ENCODE measurements at places on chromosomes 13 and 19. TPM values are rescaled to one million over a fixed set of nuclear protein-coding genes. Genes with fewer than 3 reads are reported as not detected.
A peak's percentile ranks its signal among the peaks of the same experiment; 100 is the strongest.

ODAD3 gene
- total RNA-seq = not detected

BCAM gene
- total RNA-seq = 32.2 TPM

ZNF440 gene
- 33.5 TPM for total RNA-seq

OCEL1 gene
- total RNA-seq = 24.9 TPM

PTPRH gene
- total RNA-seq = 259 TPM

CAPN12 gene
- total RNA-seq = 56.8 TPM

CYP4F3 gene
- 80.6 TPM for total RNA-seq

COL4A2 gene
- 110 TPM for total RNA-seq

PLK5 gene
- total RNA-seq = not detected

B3GNT8 gene
- total RNA-seq = 15.7 TPM

DNA sequence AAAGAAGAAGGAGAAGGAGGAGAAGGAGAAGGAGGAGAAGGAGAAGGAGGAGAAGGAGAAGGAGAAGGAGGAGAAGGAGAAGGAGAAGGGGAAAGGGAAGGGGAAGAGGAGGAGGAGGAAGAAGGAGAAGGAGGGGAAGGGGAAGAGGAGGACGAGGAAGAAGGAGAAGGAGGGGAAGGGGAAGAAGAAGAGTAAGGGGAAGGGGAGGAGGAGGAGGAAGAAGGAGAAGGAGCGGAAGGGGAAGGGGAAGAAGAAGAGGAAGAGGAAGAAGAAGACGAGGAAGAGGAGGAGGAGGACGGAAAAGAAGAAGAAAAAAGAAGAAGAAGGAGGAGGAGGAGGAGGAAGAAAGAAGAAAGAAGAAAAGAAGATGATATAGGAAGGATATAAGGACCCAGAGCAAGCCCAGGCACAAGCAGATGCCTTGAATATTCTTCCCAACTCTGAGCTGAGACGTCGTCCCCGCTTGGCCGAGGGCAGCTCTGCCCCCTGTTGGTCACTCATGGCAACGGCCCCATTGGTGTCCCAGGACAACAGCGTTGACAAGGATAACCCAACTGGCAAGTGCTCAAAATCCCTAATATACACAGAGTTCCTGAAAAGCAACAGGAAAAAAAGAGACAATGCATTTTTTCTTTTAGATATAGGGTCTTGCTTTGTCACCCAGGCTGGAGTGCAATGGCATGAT, 30.6 kb upstream of the IGSF23 start:
- DNase-seq = peak; percentile 63

DNA sequence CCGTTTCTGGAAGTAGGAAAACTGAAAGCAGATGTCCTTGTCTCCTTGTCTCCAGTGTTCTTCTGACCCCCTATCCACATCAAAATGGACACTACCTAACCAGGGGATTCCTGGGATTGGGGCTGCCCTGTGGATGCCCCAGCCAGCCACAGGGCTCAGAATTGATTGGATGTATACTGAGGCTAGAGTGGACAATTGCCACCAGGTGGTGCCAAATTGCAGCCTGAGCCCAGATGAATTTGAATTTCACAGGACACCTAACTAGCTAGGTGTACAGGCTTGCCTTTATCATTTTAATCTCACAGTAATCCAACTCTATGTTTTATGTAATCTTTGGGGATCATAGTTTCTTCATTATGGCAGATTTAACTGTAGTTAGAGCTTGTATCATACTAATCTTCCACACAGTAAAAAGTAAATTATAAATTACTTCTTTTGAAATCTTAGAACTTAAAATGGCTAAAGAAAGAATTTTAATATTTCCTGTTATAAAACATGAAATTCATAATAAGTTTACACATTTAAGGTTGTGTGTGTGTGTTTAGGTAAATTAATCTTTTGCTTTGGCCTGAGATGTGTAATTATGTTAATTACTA, 58.0 kb downstream of the PIBF1 start:
- DNase-seq = peak; percentile 74

GRCh38 chr13:68190818-68191217, 960.7 kb upstream of the PCDH9 start:
- no peak for DNase-seq

GRCh38 chr13:22432690-22433089, 748.1 kb upstream of the SGCG start:
- DNase-seq = no peak

- no peak for DNase-seq
Measured at GRCh38 chr19:7598180-7598579, 2.5 kb downstream of the CAMSAP3 start.

GRCh38 chr19:48043675-48044258, at the start of gene CABP5:
Gene CABP5 (minus strand): TSS chr19:48044079. CDS start chr19:48043922, 157 bp downstream.
- no peak for DNase-seq

DNA sequence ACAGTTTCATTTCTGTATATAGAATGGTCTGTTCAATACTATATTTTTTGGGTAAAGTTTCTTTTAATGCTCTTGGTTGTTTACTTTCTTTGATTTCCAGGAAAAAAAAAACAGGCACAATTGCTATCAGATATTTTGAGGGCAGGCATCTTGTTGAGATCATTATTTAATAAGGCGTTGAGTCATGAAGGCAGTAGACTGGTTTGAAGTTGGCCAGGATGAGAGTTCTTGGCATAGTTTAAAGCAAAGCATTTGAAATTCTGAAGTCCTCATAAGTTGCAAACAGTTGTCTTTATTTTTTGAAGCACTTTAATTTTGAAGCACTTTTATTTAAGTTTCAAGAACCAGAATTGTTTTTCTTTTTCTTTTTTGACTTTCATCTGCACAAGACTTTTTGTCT, 2.6 kb upstream of the ZNF175 start:
- no peak for DNase-seq

- no peak for DNase-seq
Measured at GRCh38 chr13:78193846-78194245, 275.2 kb upstream of the EDNRB start.

DNA sequence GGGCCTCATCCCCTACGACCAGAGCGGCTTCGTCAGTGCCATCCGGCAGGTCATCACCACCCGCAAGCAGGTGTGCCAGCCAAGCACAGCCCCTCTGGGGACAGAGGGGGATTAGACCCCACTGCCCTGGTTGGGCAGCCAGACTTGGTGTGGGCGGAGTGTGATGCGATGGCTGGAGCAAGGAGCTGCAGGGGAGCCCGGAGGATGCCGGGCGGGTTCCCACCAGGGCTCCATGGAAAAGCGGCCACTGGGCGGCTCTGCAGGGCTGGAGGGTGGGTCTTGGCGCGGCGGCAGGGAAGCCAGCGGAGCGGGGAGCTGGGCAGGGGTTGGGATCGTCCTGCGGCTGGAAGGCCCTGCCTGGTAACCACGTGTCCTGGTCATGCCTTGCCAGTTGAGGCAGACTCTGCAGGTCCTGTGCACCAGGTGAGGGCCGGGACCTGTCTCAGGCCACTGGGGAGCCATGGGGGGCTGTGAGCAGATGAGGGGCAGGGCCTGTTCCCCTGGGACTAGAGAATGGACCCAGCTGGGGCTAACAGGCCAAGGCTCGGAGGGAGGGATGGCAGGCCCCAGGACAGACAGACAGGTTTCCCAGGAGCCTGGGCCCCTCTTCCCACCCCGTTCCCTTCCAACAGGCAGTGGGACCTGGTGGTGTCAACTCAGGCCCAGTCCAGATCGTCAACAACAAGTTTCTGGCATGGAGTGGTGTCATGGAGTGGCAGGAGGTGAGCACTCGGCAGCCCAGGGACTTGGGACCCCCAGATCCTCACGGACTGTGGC, 6.3 kb downstream of the PTOV1 start:
- no peak for DNase-seq

- no peak for DNase-seq
Measured at GRCh38 chr13:110396476-110396875, 89.4 kb downstream of the COL4A2 start.

GRCh38 chr19:32363175-32363574, 17.8 kb downstream of the ZNF507 start:
- no peak for DNase-seq

GRCh38 chr13:106432636-106433035, 102.8 kb downstream of the EFNB2 start:
- no peak for DNase-seq

GRCh38 chr13:80196756-80197155, 144.2 kb downstream of the SPRY2 start:
- no peak for DNase-seq

- no peak for DNase-seq
Measured at GRCh38 chr13:111575719-111576118, 255.3 kb downstream of the TEX29 start.

GRCh38 chr13:113769881-113770280, 10.9 kb downstream of the TMEM255B start:
- DNase-seq = peak; percentile 16

DNA sequence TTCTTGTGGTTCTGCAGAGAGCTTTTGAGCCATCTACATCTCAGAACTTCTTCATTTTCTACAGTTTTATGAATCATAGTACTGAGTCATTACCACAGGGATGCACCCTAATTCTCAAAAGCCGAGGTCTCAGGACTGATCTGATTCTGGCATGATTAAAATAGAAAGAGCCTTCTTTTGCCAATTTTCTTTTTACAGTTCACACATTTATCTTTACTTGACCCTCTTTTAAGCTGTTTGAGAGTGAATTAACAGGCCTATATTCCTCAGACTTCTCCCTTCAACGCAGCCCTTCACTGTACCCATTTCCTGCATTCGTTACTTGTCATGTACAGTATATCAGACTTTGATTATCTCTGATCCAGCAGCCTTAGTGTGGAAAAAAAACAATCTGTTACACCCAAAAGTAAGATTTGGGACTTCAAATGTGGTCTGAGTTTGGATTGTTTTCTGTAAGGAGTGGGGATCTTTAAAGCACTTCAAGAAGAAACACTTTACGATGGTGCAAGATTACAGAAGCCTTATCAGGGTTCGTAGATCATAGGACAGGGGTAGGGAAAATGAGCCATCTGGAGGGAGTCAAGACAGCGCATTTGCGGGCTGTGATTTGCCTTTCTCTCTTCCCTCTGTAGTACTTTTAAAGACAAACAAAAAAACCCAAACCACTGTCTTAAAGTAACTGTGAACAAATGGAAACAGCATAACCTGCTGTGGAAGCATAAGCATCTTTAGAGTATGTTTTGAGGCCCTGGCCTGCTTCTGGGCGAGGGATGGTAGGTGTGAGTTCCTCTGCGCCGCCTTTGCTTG, 15.3 kb upstream of the GPR183 start:
- no peak for DNase-seq

GRCh38 chr19:45322311-45322710, 364 bp downstream of the CKM start:
- DNase-seq = no peak

- DNase-seq = no peak
Measured at GRCh38 chr13:25131881-25132420, 36.0 kb downstream of the PABPC3 start.

- no peak for DNase-seq
Measured at GRCh38 chr13:110206185-110206584, 100.8 kb downstream of the COL4A1 start.

DNA sequence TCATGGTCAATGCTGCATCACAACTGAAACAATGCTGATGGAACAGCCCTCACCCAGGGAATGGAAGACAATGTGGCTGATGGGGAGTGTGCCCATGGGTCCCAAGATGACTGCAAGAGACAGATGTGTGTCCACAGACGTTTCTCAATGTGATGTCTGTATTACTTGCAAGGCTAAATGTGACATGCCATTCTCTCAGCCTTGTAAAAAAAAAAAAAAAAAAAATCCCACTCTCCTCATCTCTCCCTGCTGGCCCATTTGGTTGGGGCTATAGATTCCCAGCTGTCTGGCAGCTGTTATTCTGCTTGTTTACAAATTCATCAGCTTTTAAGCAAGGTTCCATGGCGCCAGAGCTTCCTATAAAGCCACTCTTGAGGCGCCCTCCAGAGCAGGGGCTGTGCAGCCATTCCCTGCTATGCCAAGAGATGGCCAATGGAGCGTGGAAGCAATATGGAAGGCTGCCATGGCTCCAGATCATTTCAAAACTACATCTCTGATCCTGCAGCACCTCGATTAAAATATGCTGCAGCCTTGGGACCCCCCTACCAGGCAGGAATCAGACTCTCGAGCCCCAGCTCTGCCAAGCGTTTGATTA, 294.8 kb downstream of the FOXO1 start:
- no peak for DNase-seq

DNA sequence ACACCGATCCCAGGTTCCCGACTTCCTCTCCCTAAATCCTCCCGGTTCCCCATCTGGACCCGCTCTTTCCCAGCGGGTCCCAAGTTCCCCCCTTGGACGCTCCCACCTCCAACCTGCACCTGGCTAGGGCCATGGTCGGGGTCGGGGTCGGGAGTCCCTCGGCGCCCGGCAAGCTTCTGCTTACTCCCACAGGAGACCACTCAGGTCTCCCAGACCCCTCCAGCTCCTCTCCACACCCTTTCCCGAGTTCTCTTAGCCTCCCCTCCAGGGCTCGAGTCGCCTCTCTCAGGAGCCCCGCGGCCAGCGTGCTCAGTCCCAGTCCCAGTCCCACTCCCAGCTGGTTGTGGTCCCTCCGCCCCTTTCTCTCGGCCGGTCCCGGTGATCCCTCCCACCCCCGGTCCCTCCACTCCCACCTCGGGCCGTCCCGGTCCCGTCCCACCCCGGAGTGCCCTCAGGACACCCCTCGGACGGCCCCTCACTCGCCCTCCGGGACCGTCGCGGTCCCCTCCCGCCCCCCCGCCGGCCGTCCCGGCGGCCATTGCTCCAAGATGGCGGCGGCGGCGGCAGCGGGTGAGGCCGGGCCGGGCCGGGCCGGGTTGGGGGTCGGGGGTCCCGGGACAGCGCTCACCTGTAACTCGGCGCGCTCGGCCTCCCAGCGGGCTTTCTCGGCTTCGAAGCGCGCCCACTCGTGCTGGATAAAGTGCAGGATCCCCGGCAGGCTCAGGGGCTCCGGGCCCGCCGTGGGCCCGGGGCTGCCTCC, at the start of gene FKRP:
TSS of gene FKRP (plus strand) at position 537 of the 760 bp plus-strand sequence. CDS start 9,394 bp downstream, outside the sequence.
- DNase-seq = no peak

DNA sequence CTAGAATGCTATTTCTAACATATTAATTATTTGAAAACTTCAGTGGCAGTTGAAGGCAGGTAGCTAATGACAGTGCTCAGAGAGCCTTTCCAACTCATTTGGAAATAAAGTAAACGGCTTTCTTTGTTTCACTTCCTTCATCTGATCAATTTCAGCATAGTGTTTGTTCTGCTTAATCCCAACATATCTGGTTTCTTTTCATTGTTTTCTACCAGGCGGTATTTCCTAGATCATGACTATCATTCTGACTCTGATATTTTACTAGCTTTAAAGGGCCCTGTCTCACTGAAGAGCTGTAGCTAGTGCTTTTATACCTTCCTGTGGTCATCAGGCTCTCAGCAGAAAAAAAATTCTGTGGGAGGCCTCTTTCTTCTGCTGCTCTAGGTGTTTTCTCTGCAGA, 178.6 kb downstream of the RBM26 start:
- no peak for DNase-seq

- peak; percentile 96 for DNase-seq
Measured at GRCh38 chr19:47130589-47131227, at the start of gene SAE1. Gene SAE1 (plus strand): TSS chr19:47130835. CDS start chr19:47130931, 96 bp downstream.

Data from Peyer's patch (tissue), 4 donors.